Activated T-cell treated with anti-CD3 and anti-CD28 coated beads for 1 hour (primary cell): ENCODE measurements at places on chromosomes 2 and 18.

GRCh38 chr2:45141883-45142866 lies 132.9 kb upstream of the SIX2 start:
- no peak for DNase-seq

GRCh38 chr2:31778153-31778552 lies 197.4 kb upstream of the SRD5A2 start:
- no peak for DNase-seq

DNA sequence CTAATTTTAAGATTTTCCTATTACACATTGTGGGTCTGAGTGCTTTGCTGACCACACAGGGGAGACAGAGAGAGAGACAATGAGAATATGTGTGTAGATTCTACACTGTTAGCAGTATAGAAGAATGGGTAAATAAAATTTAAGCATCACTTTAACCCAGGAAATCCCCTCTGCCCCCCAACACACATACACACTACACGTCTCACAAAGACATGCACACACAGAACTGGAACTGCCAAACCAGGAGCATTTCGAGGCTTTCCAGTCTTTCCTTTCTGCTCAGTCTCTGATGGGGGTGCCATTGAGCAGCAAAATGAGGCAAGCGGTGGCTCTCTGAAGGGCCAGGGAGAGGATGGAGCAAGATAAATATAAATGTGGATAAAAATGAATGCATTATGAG lies 2.5 kb downstream of the MERTK start:
- no peak for DNase-seq

GRCh38 chr18:58177004-58177717 lies 133.1 kb downstream of the NEDD4L start:
- DNase-seq: no peak

DNA sequence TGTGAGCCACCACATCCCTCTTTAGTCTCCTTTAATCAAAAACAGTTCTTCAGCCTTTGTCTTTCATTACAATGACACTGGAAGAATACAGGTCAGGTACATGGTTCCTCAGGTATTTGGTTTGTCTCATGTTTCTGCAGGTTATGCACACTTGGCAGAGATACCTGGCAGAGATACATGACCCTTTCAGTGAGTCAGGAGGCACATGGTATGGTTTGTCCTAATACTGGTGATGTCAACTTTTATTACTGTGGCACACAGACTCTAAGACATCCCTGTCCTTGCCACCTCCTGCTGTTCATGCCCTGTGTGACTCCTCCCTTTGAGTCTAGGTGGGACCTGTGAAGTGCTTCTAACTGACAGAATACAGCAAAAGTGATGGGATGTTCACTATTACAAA lies 58.4 kb downstream of the SPIRE1 start:
- no peak for DNase-seq

DNA sequence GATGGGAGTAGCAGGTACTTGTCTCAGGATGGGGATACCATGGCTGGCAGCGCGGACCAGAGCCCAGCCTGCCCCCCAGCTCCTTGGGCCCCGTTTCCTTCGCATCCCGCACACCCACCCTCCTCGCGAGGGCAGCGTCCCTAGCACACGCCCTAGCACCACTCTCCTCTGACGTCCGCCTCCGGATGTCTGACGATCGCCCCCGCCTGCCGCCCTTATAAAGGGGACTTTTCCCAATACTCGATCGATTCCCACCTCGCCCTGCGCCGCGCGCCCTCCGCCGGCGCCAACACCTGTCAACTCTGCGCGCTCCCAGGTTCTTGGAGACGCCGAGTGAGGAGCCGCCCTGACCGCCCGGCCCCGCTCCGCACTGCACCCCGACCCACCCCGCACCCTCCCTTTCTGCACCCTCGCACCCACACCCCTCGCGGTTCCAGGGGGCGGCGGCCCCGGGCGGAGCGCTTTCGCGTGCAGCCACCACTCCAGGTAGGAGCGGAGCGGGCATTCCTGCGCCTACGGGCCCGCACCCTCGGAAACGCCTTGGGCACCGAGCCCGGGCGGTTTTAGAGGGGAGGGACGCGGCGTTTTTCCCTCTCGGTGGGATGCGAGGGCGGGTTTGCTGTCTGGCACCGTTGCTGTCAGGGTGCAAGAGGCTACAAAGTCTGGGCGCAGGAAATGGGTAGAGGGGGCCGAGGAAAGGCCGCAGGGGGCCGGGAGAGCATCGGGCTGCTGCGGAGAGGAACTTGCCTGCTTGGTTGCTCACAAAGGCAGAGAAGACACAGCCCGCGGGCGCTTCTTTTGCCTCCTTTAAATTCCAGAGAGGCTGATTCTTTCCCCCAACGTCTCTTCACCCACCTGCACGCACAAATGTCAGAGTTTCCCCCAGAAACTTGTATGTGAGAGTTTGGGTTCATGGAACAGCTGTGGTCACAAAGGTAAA lies at the start of gene SLC5A7:
Gene SLC5A7, plus strand, starts transcription at position 247 of the 940 bp plus-strand sequence. CDS start 1,632 bp downstream, outside the sequence.
- DNase-seq: no peak

GRCh38 chr18:59885579-59886163 lies 14.1 kb upstream of the PMAIP1 start:
- DNase-seq: no peak

DNA sequence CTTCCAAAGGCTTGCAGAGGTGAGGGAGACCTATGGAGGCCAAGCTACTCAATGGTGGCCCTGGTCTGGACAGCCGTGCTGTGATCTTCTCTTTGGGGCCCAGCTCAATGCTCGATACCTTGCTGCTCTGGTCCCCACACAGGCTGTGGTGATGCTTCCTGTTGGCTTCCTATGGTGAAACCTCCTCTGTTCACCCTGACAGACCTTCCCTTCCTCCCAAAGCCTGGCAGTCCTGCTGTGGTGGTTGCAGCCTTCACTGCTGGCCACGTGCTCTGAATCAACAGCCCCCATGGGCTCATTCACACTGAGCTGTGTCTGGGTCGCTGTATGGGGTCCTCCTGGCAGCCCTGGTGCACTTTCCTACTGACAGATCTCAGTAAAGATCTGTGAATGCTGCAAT lies 31.0 kb upstream of the GALR1 start:
- DNase-seq: no peak

- DNase-seq: peak; percentile 4
These were observed 138.0 kb downstream of the AKAIN1 start for GRCh38 chr18:5058768-5059695.

GRCh38 chr2:180524499-180524898 lies 455.9 kb upstream of the UBE2E3 start:
- no peak for DNase-seq

GRCh38 chr18:6751222-6751621 lies 21.7 kb downstream of the ARHGAP28 start:
- DNase-seq: no peak

DNA sequence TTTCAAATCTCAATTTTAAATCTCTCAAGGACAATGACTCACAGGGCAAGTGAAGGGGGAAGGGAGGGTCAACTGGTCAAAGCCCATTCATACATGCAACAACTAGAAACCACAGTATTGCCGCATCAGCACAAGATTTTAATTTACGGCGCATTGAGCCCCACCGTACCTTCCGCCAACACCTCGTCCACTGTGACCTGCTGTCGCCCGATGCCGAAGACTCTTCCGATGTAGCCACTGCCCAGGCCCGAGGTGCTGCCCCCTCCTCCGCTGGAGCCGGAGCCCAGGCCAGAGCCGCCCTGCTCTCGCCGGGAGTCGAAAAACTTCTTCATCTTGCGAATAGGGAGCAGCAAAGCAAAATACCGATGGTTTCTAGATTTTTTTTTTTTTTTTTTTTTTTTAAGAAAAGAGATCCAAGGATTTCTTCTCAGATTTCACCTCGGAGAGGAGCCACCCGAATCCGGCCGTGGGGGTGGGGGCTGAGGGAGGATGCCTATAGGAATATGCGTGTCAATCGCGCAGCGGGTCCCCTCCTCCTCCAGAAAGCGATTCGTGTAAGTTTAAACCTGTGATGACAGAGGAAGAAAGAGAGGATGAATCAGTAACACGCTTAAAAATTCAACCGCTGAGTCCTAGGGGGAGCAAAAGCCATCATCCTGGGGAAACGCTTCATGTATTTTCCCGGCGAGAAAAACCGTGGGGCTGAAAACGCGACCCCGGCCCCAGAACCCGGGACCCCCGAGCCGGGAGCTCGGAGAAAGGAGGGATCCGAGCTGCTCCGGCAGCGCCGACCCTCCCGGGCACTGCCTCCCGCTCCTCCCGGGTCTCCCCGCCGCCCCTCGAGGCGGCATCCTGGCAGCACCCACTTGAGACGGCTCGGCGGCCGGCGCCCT lies 584 bp downstream of the AAK1 start:
- DNase-seq: peak; percentile 39

DNA sequence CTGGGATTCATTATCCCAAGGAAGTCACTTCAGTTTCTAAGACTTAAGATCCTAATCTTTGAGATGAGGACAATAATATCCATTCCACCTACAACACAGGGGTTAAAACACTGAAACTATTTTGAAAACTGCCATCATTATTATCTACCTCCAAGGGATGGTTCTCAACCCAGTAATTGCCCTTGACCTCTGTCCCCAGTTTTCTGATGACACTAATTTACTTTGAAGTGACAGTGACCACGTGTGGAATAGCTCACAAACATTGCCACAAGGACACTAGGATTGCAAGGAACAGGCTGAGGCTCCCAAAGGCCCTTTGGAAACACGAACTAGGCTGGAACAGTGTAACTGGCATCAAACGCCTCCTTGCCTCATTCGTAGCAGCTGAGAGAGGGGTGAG lies 78.4 kb downstream of the UXS1 start:
- DNase-seq: no peak

DNA sequence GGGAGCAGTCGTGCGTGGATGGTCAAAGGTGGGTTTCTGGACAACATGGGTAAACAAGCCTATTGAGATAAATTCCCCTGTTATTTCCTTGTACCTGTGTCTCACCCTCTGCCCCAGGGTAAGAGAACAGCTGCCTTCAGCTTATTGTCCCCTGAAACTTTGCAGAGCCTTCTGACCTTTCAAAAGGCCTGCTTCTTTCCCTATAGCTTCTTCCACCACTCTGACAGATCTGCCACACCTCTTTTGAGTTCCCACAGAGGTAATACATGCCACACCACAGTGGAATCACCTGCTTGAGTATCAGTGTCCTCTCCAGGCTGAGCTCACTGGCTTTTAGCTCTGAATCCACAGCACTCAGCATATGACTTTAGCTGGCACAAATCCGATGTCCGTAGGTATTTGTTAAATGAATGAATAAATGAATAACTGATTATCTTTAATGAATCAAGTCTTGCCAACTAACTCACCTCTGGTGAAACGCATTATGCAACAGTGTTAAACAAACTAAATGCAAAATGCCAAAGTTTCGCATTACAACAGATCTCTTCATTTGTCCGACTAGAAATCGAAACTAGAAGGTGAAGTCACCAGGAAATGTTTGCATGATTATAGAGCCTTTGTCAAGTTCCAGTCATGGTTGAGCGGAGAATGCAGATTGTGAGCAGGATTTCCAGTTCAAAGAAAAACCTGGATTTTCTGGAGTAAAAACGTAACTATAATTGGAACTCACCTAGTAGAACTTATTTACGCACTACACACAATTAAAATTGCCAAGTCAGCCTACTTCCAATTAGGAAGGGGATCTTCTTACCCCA lies 16.4 kb downstream of the DYNAP start:
- no peak for DNase-seq

DNA sequence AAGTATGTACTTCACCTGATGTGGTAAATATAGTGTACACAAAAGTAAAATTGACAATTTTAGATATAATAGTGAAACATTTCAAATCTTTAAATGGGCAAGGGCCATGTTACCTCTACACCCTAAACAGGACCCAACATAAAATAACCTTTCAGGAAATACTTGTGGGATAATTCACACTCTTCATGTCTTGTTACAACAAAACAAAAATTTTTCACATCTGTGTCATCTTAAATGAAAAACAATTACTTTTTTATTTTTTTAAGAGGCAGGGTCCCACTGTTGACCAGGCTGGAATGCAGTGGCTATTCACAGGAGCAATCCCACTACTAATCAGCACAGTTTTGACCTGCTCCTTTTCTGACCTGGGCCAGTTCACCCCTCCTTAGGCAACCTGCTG lies 42.1 kb downstream of the SRBD1 start:
- no peak for DNase-seq

DNA sequence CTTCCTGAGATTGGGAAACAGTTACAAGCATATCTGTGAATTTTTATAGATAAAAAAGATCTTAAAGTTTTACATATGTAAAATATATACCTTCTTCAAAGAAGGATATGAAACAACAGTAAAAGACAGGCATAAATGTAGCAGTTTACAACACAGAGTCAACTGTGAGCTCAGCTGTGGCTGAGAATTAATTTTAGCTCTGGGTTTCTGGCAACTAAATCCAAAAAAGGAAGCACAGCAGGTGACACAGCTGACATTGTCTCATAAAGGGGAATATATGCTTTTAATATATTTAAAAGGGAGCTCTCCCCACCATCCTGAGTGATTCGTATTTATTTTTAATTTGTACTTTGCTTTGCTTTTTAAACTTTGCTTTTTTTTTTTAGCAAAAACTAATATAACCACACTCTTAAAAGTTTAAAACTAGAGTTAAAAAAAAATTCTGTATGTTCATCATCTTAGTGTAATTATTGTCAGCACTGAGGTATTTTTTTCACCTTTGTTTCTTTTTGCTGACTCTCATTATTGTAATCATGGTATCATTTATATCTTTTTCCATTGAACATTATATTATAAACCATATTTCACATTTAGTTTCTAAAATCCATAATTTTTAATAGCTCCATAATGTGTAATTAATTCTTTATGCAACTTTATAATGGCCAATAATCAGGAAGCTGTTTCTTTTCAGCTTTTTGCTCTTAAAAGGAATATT lies 6.7 kb downstream of the TUBB6 start:
- DNase-seq: no peak

GRCh38 chr18:6997808-6998207 lies 119.8 kb downstream of the LAMA1 start:
- no peak for DNase-seq

- no peak for DNase-seq
These were observed 279.2 kb downstream of the CLIP4 start for GRCh38 chr2:29394311-29394980.

DNA sequence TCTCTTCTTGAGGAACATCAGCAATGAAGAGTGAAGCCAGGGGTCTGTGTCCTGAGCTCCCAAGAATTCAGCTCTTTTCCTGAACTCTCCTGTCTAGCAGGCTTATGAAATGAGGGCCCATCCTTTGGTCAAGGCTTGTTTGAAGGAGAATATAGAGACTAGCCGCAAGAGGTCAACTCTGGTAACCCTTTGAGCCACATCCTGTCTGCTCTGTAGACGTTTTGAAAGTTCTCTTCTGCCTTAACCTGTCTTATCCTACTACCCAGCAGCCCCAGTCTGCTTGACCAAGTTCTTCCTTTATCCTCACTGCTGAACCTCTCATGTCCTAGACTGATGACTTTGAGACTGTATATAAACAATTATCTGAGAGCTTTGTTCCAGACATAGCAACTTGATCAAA lies 5.4 kb downstream of the SEMA4F start:
- DNase-seq: no peak

DNA sequence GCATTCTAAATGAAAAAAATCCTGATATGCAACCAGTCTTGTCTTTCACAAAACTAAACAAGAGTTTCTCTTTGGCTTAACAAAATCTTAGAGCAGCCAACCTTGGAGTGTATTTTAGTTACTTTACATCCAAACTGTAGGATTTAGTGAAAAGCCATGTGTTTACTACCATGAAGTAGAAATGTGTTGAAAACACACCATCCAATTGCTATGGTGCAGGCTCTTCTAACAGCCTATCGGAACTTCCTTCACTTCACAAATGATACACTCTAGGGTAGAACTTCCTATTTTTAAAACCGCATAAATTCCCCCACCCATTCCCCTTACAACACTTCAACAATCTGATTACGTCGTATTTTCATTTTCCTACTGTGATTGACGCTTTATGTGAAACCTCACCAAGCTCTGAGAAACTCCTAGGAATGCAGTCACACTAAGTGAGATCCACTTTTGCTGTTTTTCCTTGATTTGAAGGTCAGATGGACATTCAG lies 74.4 kb upstream of the MAP4K4 start:
- DNase-seq: no peak

GRCh38 chr2:98643496-98644100 lies 35.2 kb downstream of the UNC50 start:
- DNase-seq: no peak
